Ascending aorta (tissue), 2 donors: ENCODE measurements at places on chromosomes 2 and 18. TPM values are rescaled to one million over a fixed set of nuclear protein-coding genes. Genes with fewer than 3 reads are reported as not detected.

SFT2D3 gene
- 8.3 TPM for total RNA-seq

CCDC74A gene
- total RNA-seq = 1.8 TPM

PLEK gene
- 1.5 TPM for total RNA-seq

KLHL41 gene
- 0.21 TPM for total RNA-seq

CIB4 gene
- total RNA-seq = not detected

LOXL3 gene
- total RNA-seq = 19.8 TPM

L3MBTL4 gene
- not detected for total RNA-seq

CYTIP gene
- 5.5 TPM for total RNA-seq

FABP1 gene
- total RNA-seq = not detected

NDUFB3 gene
- 34.2 TPM for total RNA-seq

CFAP53 gene
- total RNA-seq = not detected

PLEKHH2 gene
- 15.0 TPM for total RNA-seq

TBR1 gene
- not detected for total RNA-seq

CNDP1 gene
- not detected for total RNA-seq

KCNG2 gene
- total RNA-seq = not detected

EFR3B gene
- 0.32 TPM for total RNA-seq

HTRA2 gene
- 80.1 TPM for total RNA-seq

LRRC30 gene
- not detected for total RNA-seq

CYP26B1 gene
- 18.6 TPM for total RNA-seq

KCMF1 gene
- 14.4 TPM for total RNA-seq

VAPA gene
- total RNA-seq = 109 TPM

PDCD1 gene
- not detected for total RNA-seq

LIPG gene
- total RNA-seq = 1.6 TPM

DYNAP gene
- total RNA-seq = not detected

TMEM163 gene
- not detected for total RNA-seq

SERPINB10 gene
- total RNA-seq = not detected

RNF125 gene
- 8.6 TPM for total RNA-seq

UXS1 gene
- total RNA-seq = 146 TPM

HOXD10 gene
- total RNA-seq = not detected

IHH gene
- not detected for total RNA-seq
